ENCODE measurements at places on chromosomes 1 and 21. TPM values are rescaled to one million over a fixed set of nuclear protein-coding genes. Genes with fewer than 3 reads are reported as not detected.

DNA sequence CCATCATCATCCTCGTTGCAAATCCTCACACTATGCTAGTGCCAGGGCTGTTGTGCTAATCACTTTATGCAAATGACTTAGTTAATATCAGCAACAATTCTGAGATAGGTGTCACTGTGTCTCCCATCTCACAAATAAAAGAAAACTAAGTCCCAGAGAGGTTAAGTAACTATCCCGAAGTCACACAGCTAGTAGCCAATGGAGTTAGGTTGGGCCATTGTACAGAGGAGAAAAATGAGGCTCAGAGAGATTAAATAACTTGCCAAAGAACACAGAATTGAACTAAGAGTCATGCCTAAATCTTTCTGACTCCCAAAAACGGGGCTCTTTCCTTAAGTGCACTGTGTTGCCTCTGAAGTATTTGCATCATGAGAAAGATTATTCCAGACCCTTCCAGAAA is 146.4 kb downstream of the MIS18A start:
- no peaks in the 10 kb centered on the region for H3K4me1 ChIP-seq
- no peaks in the 10 kb centered on the region for H3K27me3 ChIP-seq
- no peak overlapping the region for H3K27ac ChIP-seq
- H3K36me3 ChIP-seq, result no peaks in the 10 kb centered on the region
- no peak overlapping the region for H3K4me3 ChIP-seq

DNA sequence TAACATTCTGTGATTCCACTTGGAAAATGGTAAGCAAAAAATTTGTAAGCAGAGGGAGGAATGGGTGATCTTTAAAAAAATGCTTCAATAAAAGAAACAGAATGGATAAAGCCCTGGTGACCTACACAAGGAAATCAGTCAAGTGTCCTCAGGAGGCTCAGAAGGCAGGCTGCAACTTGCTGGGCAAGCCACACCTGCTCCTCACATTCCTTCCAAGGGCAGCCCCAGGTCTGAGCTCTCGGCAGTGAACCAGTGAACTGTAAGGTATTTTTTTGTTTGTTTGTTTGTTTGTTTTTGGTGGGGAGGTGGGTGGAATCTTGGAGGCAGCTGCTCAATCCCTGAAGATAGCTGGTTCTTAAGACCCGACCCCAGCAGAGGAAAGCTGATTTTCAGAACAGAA is 4.4 kb downstream of the TACSTD2 start:
- H3K27me3 ChIP-seq, result no peaks in the 10 kb centered on the region
- H3K4me1 ChIP-seq, result peaks cover under 1% of the 10 kb centered on the region
- DNase-seq, result peak; percentile 78
- H3K4me3 ChIP-seq, result no peak overlapping the region

The ARHGEF2 gene
- total RNA-seq, result 35.8 TPM

The OR14K1 gene
- 0.91 TPM for total RNA-seq
